ENCODE measurements at places on chromosomes 5 and 9.

GRCh38 chr9:16668734-16669295 lies 201.7 kb downstream of the BNC2 start:
- DNase-seq = no peak

DNA sequence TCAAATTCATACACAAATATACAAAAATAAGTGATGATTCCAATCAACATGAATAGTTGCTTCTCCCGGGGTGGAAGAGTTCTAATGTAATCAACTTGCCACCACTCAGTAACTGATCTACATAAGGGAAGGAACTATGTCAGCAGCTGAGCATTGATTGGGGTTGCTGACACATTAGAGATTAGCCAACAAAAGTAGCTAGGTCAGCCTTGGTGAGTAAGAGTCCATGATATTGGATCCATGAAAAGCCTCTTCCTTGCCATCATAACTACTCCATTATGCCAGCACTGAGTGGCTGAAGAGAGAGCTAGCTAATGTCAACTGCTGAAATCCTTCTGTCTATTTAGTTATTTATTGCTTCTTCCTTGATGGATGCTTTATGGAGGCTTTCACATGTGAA lies 309.8 kb downstream of the NFIB start:
- DNase-seq = no peak

- no peak for DNase-seq
Measured at GRCh38 chr5:76427206-76428140, 24.4 kb downstream of the IQGAP2 start.

DNA sequence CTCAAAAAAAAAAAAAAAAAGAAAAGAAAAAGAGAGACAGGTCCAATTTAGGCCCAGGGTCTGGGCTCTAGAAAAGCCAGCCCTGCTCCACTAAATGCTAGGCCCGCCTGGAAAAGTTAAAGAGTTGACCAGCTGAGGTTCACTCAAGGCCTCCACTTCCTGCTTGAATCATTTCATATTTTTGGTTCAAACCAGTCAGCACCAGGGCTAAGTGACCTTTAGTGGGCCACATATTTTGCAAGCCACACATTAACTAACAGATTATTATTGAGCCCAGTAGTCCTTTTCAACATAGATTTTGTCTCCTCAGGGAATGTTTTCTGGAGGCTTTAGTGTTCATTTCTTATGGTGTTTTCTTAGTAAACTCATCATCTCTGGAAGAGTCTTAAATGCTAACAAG lies 156.6 kb downstream of the TLR4 start:
- no peak for DNase-seq

- no peak for DNase-seq
Measured at GRCh38 chr9:4814913-4815312, 22.2 kb downstream of the RCL1 start.

Measured in SW 1271 (cell line).